Activated CD4-positive, alpha-beta T cell treated with anti-CD3 and anti-CD28 coated beads, Interleukin-2, amount 50 U/mL, for 48 hours (primary cell): ENCODE measurements at places on chromosomes 3 and 15.

DNA sequence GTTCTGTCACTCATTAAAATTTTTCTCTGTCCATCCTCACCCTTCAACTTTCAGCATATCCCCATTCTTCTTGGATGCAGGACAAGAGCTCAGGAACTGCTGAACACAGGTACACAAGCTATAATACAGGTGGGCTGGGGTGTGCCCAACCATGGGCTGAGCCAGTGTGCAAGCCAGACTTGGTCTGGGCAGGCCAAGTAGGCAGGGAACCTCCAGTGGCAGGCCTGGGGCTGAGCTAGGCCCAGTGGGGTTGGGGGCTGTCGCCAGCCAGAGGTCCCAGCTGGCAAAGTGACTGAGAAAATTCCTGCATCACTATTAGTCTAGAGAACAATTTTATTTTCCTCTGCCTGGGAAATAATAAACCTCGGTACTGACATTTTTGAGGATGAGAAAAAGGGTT lies 202.9 kb downstream of the LRRC3B start:
- no peak for DNase-seq

GRCh38 chr15:27589260-27589659 lies 509.9 kb downstream of the OCA2 start:
- no peak for DNase-seq

DNA sequence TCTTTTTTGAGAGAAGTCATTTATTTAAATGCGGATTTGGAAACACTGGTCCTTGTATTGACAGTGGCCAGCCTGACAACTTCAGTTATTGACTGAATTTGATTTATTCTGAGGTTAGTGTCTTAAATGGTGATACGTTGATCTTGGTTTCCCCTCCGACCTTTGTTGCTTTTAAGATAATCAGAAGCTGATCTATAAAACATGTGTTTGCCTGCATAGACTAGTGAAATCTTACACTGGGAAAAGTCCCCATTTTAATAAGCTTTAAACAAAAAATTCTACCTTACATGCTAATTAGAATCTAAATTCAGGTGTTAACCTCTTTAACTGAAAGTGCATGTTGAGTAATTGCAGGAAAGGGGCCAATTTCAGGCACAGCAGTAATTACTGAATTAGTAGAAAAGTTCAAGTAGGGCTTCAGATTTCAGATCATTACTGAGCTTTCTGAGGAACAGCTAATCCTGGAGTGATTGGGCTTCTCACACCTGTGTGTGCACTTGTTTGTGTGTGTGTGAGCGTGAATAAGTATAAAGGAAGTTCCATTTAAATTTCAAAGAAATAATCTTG lies 221.4 kb downstream of the SOX2 start:
- DNase-seq, result no peak

DNA sequence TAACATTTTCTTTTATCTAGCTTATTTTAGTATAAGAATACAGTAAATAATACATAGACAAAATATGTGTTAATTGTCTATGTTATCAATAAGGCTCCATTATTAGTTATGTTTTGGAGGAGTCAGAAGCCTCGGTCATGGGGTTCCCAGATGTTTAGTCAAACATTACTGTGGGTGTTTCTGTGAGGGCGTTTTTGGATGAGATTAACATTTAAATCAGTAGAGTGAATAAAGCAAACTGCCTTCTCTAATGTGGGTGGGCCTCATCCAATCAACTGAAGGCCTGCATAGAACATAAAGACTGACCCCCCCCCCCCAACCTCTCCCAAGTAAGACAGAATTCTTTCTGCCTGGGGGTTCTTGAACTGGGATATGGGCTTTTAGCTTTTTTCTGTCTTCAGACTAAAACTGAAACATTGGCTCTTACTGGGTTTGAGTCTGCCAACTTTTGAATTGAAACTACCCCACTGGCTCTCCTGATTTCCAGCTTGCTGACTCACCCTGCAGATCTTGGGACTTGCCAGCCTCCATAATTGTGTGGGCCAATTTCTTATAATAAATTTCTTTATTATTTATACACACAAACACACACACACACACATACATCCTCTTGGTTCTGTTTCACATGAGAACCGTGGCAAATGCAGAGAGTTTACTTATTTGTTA lies 192.0 kb downstream of the TPRG1 start:
- DNase-seq, result no peak

- no peak for DNase-seq
Observed at GRCh38 chr3:24853685-24854490, 359.2 kb upstream of the THRB start.

- no peak for DNase-seq
Observed at GRCh38 chr3:59836531-59836930, 786.7 kb upstream of the CFAP20DC start.

DNA sequence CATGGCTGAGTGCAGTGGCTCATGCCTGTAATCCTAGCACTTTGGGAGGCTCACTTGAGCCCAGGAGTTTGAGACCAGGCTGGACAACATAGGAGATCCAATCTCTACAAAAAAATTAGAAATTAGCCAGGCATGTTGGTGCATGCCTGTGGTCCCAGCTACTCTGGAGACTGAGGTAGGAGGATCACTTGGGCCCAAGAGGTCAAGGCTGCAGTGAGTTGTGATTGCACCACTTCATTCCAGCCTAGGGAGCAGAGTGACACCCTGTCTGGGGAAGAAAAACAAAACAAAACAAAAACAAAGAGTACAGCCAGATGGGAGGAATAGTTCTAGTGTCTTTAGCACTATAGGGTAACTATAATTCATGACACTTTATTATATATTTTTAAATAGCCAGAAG lies 26.2 kb upstream of the COMMD4 start:
- DNase-seq, result no peak

DNA sequence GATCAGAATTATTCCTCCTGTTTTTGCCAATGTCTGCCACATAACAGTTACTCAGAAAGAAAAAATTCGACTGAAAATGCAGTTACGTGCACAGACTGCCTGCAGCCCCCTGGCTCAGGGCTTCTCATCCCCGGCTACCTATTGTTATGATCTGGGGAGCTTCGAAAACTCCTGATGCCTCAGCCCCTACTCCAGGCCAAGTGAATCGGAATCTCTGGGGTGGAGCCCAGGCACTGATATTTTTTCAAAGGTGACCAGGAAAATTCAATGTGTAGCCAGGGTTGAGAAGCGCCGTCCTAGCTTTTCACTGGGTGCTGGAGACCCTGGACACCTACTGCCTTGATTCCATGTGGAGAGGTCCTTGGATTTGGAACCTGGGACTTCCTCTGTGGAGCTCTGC lies 8.5 kb downstream of the ADAMTS17 start:
- DNase-seq, result no peak

GRCh38 chr15:37524601-37525000 lies 409.8 kb upstream of the TMCO5A start:
- no peak for DNase-seq

GRCh38 chr3:36957862-36958686 lies 13.2 kb upstream of the TRANK1 start:
- no peak for DNase-seq

GRCh38 chr3:140403079-140403478 lies 274.8 kb upstream of the TRIM42 start:
- DNase-seq, result no peak

DNA sequence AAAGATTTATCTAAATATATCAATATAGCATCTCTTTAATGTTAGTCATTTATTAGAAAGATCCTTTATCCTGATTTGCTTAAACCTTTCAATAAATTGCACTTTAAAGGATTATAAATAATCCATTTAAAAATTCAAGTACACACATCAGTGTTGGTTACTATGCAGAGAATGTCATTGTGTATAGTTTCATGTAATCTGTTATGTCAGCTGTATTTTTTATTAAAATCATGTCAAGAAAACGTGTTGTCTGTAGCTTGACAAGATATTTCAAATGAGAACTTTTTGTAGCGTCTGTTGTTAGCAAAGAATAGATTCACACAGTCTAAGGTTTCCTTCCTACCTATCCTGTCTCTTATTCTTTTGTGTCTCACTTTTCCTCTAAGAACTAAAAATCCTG lies 7.8 kb downstream of the PDHB start:
- DNase-seq, result no peak

GRCh38 chr15:59311195-59311594 lies 61.5 kb downstream of the MYO1E start:
- DNase-seq, result no peak

- no peak for DNase-seq
Observed at GRCh38 chr15:41039121-41039520, 77.0 kb downstream of the INO80 start.

DNA sequence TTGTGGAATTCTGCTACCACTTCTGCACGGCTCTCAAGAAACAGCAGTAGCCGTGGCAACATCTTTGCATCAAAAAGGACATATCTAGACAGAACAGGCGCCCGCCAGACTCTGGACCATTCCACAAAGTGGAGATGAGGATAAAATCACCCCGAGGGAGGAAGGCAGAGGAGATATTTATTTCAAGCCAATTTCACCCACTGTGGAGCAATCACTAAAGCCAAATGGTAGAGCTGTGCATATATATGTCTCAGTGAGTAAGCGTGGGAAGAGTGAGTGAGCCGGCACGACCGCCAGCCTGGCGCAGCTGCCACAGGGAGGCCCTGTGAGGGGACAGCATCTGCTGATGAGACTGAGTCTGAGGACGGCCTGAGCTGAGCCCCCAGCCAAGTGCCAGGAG lies 111.3 kb downstream of the MEGF11 start:
- DNase-seq, result no peak

- no peak for DNase-seq
Observed at GRCh38 chr15:96268442-96269204, 61.9 kb upstream of the NR2F2 start.

DNA sequence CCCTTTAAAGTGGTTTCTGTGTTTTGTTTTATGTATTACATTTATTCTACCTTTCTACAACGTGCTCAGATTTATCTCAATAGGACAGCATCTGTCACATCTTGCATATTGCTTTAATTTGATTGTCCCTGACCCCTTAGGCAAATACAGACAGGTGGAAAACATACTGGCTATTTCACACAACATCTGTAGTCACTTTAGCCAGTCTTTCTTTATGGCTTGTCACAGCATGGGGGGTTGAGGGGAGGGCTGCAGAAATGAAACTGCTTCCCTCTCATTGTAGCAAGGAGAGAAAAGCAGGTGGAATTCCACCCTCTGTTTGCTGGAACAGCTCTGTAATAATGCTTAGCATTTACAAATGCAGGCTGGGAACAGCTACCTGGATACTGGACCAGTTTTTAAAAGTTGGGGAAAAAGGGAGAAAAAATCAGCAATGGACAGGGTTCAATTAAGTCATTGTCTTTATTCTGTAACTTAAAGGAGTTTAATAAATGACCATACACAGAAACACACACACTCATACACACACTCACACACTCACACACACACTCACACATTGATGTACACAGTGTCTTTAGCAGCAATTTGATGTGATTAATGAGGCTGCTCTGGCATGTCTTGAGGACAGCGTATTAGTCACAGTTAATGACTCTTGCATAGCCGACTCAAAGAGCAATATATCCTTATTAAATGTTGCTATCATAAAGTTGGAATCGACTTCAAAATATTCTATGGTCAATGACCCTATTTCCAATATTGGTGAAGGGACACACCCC lies 283.7 kb upstream of the GBE1 start:
- no peak for DNase-seq

GRCh38 chr3:69422751-69423150 lies 36.9 kb upstream of the FRMD4B start:
- DNase-seq, result no peak

- DNase-seq, result no peak
Observed at GRCh38 chr3:169327546-169328356, 335.8 kb downstream of the MECOM start.

GRCh38 chr3:106719077-106719476 lies 658.2 kb upstream of the CCDC54 start:
- DNase-seq, result no peak

DNA sequence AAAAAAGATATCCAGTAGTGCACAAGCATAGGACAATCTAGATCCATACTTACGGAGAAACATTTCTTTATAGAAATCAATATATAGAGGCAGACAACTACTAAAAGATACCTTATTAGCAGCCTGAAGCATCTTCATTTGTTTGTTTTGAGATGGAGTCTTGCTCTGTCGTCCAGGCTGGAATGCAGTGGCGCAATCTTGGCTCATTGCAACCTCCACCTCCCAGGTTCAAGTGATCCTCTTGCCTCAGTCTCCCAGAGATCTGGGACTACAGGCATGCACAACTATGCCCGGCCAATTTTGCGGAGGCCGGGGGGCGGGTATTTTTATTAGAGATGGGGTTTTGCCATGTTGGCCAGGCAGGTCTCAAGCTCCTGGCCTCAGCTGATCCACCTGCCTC lies 18.3 kb upstream of the SLMAP start:
- DNase-seq, result no peak

DNA sequence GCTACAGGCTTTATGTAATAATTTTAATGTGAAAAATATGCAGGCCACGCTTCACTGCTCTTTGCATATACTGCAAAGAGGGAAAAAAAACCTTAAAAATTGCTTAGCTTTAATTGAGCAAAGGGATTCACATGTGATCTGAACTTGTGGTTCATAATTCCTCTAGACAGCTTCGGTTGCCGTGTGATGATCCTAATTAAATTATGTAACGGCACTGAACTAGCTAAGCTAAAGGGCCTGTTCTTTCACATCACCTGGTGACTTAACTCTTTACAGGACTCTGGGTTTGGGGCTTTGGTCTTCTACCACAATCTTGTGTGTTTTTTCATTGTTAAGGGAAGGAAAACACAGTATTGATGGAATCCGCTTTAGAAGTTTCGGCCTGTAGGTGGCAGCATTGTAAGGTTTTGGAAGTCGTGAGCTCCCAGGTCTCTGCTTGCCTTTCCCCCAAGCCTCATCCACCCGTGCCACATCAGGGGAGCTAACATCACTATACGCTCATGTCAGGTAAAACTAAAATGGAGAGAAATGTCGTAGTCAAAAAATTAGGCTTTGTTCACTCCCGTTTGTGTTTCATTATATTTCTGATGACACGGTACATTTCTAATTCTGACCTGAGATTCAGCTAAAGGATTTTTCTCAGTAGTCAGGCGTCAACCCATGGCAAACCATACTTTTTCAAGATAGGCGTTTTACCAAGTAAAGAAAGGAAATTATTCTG lies 205.6 kb upstream of the DPH6 start:
- peak; percentile 52 for DNase-seq

- DNase-seq, result no peak
Observed at GRCh38 chr3:147417551-147418295, 8.6 kb downstream of the ZIC1 start.

DNA sequence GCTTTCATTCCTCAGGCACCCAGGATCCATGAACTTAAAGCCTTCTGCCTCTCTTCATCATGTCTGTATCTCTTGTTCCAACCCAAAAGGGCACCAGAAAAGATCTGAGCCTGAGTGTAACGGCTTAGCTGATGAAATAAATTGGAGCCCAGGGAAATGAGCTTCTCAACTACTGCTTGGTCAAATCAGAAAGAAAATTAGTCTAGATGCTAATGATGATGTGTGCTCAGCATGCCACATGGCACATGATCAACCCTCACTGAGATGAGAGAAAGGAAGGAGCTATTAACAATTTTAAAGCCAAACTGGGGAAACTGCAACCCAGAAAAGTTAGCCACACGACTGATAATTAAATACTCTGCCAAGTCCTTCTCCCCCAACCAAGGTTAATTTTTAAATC lies 325.7 kb downstream of the CNTN3 start:
- no peak for DNase-seq

GRCh38 chr3:127170814-127171213 lies 22.1 kb upstream of the PRR23E start:
- DNase-seq, result no peak

- DNase-seq, result no peak
Observed at GRCh38 chr3:126194713-126195305, 14.4 kb upstream of the ALDH1L1 start.

- no peak for DNase-seq
Observed at GRCh38 chr3:157059181-157059580, 100.8 kb downstream of the CCNL1 start.

GRCh38 chr3:38136393-38136776 lies 542 bp downstream of the ACAA1 start:
- DNase-seq, result peak; percentile 32

GRCh38 chr15:85444122-85444745 lies 63.8 kb downstream of the AKAP13 start:
- no peak for DNase-seq
